ENCODE measurements at places on chromosomes 5 and 9.

DNA sequence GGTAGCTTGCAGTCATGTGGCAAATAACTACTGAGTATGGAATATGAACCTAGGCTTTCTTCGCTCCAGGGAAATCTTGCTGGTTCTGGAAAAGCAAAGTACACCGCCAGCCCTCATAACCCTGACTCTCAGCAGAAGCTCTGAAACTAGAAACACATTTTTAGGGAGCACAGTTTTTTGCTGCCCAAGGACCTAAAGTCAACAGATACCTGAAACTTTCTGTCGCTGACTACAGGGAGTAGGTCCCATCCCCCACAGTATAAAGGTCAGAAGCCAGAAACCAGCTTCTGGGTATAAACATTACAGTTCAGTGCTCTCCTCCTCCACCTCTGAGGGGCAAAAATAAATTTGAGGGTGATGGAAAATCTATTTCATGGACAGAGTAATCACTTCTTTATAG, 3.0 kb downstream of the ATOX1 start:
- DNase-seq: no peak

GRCh38 chr5:143428155-143428554, 24.7 kb upstream of the NR3C1 start:
- DNase-seq: no peak

DNA sequence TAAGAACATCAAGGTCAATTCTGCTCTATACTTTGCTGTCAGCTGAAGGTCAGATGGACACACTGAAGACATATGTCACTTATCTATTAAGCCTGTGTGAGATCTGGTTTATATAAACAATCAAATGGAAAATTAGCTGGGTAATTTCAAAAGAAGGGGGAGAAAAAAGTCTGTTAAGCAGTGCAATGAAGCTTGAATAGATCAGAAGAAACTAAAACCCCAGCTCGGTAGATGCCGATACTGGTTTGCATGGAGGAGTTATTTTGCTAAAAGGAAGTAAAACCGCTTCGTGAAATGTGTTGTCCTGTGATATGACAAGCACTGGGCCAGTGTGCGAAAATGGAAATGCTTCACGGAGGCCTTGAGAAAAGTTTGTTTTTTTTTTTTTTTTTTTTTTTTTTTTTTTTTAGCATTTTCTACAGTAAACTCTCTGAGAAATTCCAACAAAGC, 148.8 kb downstream of the MEF2C start:
- no peak for DNase-seq

DNA sequence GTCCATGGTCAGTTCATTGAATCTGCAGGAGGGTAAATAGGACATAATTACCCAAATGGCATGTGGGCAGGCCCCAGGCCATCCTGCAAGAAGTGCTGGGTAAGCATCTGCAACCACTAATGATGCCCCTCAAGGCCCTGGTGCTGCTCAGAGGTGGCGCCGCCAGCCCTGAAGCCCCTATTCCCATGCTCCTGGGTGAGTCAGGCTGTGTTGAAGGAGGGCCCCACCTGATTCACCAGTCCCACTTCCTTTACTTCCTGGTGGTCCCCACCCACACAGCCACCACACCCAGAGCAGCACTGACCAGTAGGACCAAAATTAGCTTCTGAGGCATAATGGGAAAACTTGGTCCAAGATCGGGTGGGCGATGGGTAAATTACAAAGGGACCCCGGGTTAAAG, 120.4 kb upstream of the SPRY4 start:
- DNase-seq: peak; percentile 48

DNA sequence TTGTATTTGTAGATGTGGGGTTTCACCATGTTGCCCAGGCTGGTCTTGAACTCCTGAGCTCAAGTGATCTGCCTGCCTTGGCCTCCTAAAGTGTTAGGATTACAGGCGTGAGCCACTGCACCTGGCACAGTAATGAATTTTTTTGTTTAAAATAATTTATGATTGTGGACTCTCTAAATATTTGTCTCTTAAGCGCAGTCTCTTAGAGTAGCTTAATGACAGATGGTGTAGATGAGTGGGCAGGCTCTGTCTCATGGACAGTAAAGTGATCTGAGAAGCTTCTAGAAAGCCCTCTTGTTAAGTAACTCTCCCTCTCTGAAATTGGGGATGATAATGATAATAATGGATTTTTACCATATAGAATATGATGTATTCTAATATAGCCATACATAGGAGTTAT, 47.5 kb upstream of the KIAA1958 start:
- no peak for DNase-seq

GRCh38 chr5:163658702-163659567, 153.5 kb downstream of the MAT2B start:
- peak; percentile 55 for DNase-seq

- DNase-seq: no peak
These were observed 511 bp upstream of the WDR41 start for GRCh38 chr5:77492653-77493000.

DNA sequence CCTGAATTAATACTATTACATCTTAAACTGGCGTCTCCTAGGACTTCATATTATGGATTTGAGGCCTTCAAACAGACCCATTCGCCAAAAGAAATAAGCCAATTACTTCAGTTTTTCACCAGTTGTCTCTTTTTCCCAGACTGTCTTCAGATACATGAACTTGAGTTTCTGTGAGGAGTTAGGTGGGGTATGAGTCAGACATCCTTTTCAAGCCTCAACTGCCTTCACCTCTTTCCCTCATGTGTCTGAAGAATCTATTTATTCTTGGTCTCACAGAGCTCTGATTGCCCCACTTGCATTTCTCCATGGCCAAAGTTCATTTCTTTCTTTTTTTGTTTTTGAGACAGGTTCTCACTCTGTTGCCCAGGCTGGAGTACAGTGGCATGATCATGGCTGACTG, 12.5 kb downstream of the WNT8A start:
- no peak for DNase-seq

GRCh38 chr9:115591584-115591984, 473.6 kb upstream of the TNC start:
- DNase-seq: peak; percentile 100

GRCh38 chr9:30160570-30160969, 2223.9 kb upstream of the ACO1 start:
- no peak for DNase-seq

GRCh38 chr5:98755406-98755805, 18.1 kb upstream of the RGMB start:
- peak; percentile 90 for DNase-seq

- DNase-seq: no peak
These were observed 95.3 kb downstream of the LIX1 start for GRCh38 chr5:97047076-97047475.

GRCh38 chr9:87813119-87813463, 69.6 kb upstream of the SPATA31E1 start:
- no peak for DNase-seq

- DNase-seq: no peak
These were observed 196.4 kb upstream of the PTGER4 start for GRCh38 chr5:40483316-40483715.

DNA sequence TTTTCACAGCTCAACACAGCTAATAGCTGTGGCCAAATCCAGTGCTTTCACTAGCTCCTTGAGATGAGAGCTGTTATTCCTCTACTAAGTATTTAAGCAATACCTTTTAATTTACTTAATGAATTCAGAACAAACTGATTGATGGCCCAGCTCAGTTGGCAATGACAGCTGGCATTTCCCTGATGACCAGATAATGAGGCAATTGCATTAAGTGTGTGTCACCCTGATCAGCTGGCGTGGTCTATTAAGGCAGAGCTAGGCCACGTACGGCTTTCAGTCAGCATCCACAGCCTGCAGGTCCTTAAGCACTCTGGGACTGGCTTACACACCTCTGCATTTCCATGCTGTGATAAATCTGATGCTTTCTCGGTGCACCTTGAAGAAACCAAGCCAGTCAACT, 34.4 kb downstream of the TTLL11 start:
- no peak for DNase-seq

- DNase-seq: no peak
These were observed 388 bp downstream of the ANKS6 start for GRCh38 chr9:98795970-98796363.

DNA sequence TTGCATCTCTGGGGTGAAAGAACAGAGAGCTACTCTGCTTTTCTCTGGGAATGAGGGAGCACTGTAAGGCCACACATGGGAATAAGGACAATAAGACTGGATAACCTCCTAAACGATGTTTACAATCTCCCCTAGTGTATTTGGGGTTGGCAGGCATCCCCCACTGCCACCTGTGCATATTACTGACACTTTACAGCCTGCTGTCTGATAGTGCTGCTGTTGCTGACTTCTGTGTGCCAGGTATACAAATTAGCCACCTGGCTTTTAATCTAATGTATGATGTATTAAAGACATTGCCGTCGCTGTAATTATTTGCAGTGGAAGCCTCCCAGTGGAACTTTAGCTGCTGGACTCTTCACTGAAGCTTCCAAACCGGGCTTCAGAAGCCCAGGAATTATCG, 4.4 kb upstream of the SHISAL2B start:
- DNase-seq: no peak

DNA sequence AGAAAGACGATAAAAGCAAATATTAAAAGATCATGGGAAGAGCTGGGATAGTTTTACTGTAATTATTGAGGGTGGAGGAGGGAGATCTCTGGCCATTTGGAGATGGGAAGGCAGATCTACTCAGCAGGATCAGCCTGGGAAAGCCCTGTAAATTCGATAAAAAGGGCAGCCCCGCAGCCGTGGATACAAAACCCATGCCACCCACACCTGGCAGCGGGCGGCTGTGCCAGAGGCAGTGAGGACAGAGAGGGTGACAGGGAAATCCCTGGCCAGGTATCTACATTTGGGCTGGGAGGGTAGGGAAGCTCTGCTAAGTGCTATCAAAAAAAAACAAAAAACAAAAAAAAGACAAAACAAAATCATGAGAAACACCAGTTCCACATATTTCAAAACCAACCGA, 379.2 kb upstream of the IRX1 start:
- no peak for DNase-seq

DNA sequence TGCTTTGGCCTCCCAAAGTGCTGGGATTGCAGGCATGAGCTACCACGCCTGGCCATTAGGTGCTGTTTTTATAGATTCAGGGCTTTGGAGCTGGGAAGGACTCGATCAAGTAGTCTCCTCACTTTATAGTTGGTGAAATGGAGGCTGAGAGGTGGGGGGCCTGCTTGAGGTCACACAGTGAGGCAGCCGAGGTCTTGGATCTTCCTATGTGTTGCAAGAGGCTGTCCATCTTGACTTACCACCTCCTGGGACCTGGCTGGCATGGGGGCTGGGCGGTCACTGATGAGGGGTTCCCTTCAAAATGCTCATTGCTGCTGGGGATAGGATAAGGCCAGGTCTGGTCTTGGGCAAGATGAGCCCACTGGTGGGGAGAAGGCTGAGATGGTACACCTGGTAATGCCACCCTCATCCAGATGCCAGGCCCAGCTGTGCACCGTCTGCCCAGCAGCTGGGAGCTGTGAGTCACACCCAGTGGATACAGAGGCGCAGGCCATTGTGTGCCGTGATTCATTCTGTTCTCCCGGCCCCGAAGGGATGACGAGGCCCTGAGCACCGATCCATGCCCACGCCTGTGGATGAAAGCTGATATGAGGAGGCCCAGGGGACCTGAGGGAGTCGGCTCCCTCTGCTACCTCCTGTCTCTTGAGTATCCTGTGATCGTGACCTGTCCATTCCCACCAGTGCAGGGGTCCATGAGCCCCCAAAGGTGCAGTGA, 10.5 kb upstream of the NDST1 start:
- DNase-seq: peak; percentile 96

GRCh38 chr9:8822667-8823025, 1023.1 kb upstream of the DMAC1 start:
- DNase-seq: no peak

DNA sequence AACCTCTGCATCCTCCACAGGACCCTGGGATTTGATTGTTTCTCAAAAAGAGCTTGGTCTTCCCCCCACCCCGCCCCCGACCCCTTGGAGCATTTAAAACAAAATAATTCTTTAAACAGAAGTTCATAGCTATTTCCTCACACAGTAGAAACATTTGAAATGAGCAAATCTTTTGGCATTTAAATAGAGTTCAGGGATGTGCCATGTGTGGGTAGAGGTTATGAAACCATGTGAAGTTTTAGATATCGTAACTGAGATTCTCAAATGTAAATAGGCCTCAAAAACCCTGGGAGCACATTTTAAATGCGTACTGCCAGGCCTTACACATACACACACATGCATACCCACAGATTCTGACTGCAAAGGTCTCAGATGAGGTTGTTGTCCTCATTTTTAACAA, 66.5 kb downstream of the EPB41L4B start:
- peak; percentile 86 for DNase-seq

DNA sequence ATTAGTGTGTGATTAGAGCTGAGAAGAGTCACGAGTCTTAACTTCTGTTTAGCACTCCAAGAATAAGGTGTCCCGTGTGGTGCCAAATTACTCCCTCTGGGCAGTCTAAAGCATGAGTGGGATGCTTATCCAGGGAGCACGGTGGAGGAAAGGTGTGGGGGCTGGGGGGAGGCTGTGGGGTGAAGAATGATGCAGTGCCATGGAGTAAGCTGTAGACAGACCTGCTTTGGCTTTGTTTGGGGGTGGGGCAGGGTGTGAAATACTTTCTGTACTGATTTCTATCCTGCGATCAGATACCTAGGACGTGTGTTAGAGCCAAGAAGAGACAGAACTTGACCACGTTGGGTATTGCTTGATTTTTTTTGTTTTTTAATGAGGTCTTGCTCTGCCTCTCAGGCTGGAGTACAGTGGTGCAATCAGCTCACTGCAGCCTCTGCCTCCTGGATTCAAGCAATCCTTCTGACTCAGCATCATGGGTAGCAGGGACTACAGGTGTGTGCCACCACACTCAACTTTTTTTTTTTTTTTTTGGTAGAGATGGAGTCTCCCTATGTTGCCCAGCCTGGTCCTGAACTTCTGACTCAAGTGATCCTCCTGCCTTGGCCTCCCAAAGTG, 232.8 kb downstream of the MAN2A1 start:
- DNase-seq: no peak

DNA sequence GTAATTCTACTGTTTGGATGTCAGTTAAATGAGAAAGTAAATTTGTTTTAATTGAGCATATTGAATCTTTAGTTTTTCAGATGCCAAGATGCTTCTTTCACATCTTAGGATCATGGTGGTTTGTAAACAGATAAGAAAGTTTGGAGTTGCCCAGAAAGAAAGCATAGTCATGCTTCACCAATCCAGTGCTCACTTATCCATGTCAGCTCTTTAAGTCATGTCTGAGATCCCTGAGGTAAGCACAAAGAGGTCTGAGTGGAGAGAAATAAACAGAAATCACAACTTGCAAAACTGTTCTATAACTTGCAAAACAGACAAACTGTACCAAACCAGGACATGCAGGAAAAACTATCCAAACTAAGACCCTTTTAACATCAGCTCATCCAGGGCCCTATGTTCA, 87.7 kb downstream of the OSTF1 start:
- DNase-seq: no peak

- DNase-seq: no peak
These were observed 2.4 kb upstream of the CCDC112 start for GRCh38 chr5:115298811-115299210.

DNA sequence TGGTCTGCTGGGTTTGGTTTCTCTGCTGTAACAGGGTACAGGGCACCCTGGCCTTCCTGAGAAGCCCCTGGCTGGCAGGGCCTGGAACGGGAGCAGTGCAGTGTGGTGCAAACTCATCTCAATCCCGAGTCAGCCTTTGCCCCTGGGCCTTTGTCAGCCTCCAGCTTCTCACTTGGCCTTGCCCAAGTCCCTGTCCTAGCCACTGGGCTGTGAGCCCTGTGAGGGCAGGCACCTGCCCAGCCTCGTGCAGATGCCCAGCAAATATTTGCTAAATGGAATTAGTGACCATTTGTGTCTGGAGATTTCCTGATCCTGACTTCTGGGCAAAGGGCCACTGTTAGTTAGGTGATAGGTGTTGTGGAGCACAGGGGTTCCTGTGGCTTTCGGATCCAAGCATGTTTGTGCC, 13.0 kb downstream of the RGS3 start:
- DNase-seq: no peak

GRCh38 chr9:31745468-31745867, 639.0 kb upstream of the ACO1 start:
- DNase-seq: no peak
